Dorsolateral prefrontal cortex (tissue), 122 donors: ENCODE measurements at places on chromosomes 3 and 15. TPM values are rescaled to one million over a fixed set of nuclear protein-coding genes. Genes with fewer than 3 reads are reported as not detected.

- DNase-seq, result no peak
Observed at GRCh38 chr3:139953131-139953910, 18.3 kb downstream of the CLSTN2 start.

DNA sequence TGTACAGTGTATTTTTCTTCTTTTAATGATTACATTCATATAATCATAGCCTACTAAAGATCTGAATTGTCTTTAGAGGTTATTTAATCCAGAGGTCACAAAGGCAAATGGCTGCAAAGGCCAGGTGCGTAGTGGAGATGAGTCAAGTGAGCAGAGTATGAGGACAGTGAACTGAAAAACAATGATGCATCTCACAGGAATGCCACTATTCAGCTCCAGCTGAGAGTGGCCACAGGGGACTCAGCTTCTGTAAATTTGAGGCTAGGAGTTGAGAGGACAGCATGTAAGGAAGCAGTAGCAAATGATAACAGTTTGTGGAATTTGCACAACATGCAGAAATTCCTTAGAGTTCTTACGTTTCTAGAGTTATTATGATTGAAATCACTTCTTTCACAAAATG, 50.4 kb downstream of the COL6A5 start:
- no peak for DNase-seq

- DNase-seq, result no peak
Observed at GRCh38 chr15:85690561-85691231, 104.0 kb downstream of the KLHL25 start.

- DNase-seq, result no peak
Observed at GRCh38 chr3:42226470-42227425, 39.2 kb downstream of the CCK start.

DNA sequence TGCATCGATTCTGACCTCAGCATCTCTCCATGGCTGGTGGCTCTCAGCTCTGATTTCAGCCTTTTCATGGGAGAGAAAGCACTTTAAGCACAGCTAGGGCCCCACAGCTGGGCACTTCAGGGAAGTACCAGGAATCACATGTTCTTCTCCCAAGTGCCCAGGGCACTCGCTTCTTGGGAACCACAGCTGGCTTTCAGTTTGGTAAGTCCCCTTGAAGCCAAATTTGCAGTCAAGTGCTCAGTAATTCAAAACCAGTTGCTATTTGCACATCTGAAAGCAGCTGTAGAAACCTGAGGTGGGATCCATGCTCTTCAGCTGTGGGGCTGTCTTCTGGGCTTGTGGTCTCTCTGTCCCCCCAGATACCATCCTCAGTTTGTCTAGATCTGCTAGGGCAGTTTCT, 12.8 kb downstream of the GABRA5 start:
- no peak for DNase-seq

DNA sequence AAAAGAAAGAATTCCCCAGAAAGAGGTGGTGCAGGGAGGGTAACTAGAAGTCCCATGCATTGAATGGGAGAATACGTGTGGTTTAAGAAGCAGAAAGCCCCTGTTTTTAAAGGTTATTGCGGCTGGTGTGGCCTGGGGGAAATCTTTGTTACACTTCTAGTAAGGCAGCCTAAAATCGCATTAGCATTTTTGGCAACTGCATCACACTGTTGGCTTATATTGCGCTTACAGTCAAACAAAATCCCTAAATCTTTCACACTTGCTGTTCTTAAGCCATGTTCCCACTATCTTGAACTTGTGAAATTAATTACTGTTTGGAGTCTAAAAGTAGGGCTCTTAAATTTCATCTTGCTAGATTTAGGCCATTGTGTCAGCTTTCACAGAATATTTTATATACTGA, 66.0 kb upstream of the GOLIM4 start:
- DNase-seq, result no peak

DNA sequence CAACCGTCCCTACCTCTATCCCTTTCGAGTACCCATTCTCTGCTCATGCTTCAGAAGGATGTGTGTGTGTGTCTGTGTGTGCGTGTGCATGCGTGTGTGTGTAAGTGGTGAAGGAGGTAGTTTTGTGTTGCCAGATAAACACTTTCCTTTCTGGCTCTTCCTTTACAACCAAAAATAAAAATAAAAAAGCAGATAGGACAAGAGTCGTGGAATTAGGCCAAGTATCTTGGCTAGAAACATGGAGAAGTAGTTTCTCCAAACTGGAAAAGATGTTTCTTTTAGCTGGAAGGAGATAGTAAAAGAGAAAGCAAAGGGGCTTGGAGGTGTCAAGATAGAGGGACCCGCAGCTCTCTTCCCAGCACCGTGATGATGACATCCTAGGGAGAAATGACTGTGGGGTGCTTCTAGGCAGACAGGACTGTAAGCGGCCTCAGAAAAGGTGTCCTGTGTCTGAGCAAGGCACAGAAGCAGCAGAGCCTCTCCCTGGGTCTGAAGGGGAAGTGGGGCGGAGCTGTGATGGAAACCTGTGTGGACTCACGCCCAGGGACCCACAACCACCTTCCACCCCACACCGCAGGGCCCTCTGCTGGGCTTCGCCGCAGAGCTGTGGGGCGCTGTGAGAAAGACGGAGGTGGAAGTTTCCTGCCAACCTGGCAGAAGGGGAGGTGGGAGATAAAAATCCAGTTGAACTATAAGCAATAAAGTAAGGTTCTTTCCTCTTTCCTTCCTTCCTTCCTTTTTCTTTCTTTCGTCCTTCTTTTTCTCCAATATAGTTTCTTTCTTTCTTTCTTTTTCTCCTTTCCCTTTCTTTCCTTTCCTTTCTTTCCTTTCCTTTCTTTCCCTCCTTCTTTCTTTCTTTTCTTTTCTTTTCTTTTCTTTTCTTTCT, 35.3 kb downstream of the MUC20 start:
- no peak for DNase-seq

DNA sequence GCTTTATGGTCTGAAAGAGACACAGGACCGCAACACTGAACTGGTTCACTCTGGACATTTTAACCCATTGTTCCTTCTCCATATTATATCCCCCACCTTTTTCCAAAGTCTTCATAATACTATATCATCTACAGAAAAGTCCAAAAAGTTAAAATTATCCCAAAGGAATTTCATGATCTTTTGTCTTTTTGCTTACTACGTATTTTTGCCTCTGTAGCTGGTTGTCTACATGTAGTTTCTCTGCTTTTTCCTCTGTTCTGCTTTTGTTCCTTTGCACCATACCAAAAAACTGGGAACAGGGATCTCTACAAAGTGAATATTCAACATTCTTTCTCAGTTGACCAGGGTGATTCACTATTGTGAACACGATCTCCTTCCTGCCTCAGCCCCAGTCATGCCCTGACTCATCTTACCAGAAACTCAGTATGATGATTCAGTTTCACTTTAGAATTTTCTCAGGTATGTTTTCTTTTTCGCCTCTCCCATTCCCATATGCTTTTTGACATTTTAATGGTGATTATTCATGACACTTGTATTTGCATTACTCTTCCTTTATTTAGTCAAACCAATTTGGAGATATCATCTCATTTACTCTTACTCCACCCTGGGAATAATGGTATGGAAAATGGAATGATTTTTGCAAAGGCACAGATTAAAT, 14.5 kb downstream of the EMC4 start:
- DNase-seq, result no peak

GRCh38 chr3:112470788-112471187, 28.5 kb downstream of the BTLA start:
- no peak for DNase-seq

DNA sequence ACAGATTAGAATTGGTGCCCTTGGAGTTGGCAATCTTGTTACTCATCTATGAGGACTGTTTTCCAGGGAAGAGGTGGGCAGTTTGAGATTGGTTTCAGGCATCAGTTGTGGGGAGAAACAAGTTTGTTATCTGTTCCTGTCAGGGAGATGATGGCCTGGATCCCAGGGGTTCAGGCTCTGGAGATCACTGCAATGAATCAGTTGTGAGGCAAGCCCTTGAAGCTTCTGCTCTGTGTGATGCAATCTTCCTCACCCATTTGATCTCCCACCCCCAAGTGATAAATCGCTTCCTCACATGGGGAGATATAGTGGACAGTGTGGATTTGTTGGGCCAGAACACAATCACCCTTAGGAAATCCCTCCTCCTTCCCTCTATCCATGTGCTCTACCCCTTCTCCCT, 276.6 kb upstream of the LRTM1 start:
- DNase-seq, result no peak

DNA sequence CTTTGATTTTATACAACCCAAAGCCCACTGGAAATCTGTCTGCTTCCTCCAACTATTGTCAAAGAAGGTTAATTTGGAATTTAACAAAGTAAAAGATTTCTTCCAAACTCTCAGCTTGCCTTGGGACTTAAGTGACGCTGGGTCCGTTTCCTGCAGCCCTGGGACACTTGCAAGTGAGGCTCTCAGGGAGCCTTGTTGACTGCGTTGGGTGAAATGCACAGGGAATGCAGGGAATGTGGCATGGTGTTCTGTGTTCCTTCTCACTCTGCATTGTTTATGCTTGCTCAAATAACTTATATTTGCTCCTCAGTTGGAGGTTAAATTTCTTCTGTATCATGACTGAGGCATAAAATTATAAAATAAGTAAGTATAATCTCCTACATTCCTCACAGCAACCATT, 60.9 kb upstream of the TJP1 start:
- no peak for DNase-seq

Gene IQCF5
- not detected for total RNA-seq

Gene GPR160
- 3.1 TPM for total RNA-seq

Gene GABRB3
- 188 TPM for total RNA-seq
